ENCODE measurements at places on chromosomes 3 and 15.

GRCh38 chr3:46943237-46944187 lies 33.0 kb downstream of the CCDC12 start:
- DNase-seq = no peak

GRCh38 chr3:150050510-150050909 lies 79.8 kb upstream of the PFN2 start:
- DNase-seq = no peak

GRCh38 chr3:18951333-18951732 lies 197.0 kb upstream of the KCNH8 start:
- no peak for DNase-seq

DNA sequence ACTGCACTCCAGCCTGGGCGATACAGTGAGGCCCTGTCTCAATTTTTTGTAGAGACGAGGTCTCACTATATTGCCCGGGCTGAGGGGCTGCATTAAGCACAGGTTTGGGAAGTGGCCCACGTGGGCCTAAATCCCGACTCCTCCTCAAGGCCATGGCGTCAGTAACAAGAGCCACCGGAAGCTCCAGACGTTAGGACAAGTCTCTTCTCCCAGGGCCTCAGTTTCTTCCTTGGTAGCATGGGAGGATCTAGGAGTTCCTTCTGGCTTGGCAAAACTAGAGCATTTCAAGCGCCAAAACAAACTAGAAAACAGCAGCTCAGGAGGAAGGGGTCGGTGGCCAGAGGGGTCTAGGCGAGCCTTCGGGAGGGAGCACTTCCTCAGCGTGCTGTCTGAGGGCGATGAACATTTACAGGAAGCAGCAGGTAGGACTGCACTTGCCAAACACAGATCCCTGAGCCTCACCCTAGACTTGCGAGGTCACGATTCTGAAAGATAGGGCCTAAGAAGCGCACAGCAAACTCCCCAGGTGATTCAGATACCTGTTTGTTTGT lies 536 bp downstream of the SNAPC5 start:
- no peak for DNase-seq

GRCh38 chr3:124779751-124780191 lies 49.5 kb downstream of the UMPS start:
- DNase-seq = no peak
